ENCODE measurements at places on chromosomes 1 and 21.

DNA sequence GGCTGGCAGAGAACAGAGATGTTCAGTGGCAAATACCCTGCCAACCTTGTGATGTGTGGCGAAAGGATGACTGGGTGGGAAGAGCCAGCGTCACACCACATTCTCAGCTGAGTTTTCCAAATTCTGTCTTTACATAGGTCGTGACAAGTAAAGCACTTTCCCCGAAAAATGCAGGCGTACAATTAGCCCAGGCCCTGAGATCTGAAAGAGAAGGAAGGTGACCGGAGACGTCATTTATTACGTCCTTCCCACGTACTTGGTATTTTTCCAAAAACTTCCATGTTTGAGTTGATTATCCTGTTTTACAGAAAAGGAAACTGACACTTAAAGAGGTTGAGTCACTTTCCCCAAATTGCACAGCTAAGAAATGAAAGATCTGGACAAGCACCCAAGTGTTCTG lies 413.3 kb downstream of the PRDM2 start:
- no peak for DNase-seq

- no peak for DNase-seq
These were observed 10.0 kb downstream of the CLDN19 start for GRCh38 chr1:42730002-42730401.

GRCh38 chr1:119906927-119907652 lies 10.8 kb upstream of the ADAM30 start:
- DNase-seq = no peak

DNA sequence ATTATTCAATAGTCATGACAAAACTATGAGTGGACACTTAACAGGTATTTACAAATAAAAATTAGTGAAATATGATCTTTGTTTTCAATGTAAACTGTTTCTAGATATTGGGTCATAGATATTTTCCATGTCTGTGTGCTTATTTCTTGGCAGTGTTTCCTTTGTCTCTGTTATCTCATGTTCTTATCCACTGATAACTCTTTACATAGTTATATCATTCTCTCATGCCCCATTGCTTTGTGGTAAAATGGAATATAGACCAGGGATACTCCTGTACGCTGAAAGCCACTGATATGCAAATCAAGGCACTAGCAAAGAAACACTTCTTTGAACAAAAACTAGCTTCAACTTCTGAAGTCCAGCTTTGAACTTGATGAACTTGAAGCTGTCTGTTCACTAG lies 113.1 kb downstream of the ITSN1 start:
- no peak for DNase-seq

- DNase-seq = peak; percentile 82
These were observed 7.0 kb downstream of the CDKN2C start for GRCh38 chr1:50976890-50977574.

DNA sequence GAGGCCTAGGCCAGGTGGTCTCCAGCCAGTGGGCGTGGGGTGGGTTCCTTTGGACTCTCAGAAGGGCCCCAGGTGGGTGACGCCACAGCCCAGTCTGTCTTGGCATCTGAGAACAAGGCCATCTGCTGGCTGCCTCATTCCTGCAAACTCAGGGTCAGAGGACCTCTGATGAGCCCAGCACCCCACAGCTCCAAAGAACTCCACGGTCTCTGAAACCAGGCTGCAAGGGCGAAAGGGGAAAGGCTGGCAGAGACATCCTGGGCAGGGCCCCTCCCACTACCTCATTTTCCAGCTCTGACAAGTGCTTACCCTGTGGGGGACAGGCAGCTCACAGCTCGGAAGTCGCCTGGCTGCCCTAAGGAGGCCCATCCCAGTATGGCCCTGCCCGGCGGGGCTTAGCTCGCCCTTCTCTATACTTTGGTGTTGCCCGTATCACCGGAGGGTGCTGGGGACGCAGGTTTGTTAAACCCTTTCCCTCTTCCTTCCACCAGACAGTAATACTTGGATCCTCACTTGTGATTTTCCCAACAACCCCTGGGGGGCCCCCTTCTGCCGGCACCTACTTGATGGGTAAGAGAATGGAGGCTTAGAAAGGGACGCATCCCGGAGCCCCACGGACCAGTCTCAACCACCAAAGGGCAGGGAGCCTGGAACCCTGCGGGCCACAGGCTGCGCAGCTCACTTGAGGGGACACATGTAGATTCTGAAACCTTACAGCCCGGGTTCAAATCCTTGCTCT lies 10.9 kb upstream of the EDN2 start:
- peak; percentile 15 for DNase-seq

DNA sequence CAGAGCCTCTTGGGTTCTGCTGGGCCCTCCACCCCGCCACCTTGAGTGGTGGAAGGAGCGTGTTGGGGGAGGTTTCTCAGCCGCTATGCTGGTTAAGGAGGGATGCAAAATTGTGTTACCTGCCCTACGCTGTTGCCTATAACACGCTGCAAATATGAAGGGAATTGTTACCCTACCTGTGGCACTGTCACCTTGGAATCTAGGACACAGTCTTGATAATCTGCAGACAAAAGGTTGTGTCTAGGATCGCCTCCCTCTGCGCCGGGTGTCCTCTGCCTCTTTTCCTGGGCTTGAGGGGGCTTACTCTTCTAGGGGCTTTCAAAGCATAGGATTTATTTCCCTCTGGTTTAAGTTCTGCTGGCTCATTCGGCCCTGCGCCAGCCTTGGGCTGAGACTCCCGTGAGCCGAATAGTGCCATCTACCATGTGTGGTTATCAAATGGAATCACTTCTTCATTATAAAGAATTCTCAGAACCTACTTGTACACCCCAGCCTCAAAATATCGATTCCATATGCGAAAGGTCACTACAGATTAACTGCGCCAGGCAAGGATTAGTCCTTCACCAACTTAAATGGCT lies 697 bp downstream of the SLC22A15 start:
- DNase-seq = no peak
